Thoracic aorta (tissue), 2 donors: ENCODE measurements at places on chromosomes 5 and 9.

GRCh38 chr9:107883496-107884124 lies 394.0 kb upstream of the KLF4 start:
- DNase-seq = no peak

DNA sequence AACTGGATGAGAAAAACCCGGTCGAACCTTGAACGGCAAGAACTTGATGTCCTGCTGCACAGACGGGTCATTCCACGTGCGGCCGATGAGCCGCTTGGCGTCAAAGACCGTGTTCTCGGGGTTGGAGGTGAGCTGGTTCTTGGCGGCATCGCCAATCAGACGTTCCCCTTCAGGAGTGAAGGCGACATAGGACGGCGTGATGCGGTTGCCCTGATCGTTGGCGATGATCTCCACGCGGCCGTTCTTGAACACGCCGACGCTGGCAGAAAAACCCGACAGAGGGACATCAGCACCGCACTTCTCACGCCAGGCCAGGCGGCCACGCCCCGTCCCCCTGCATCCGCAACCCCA lies 519 bp downstream of the HSPA5 start:
- DNase-seq = no peak

- DNase-seq = no peak
These were observed 115.4 kb downstream of the SLC25A46 start for GRCh38 chr5:110854200-110854599.

DNA sequence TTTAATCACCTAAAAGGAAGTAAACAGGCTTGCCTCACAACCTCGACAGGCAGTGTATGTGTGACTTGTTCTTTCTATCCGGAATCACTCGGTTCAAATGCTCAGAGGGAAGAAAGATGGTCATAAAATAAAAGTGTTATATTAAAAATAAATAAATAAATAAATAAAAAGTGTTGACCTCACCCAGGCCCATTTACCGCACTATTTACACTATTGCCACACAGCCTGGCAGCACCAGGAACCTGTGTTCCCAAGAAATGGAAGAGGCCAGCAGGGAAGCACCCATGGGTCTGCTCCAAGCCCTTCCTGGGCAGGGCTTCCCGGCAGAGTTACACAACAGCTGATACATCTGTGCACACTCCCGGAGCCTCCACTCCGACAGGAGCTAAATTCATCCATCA lies 127.9 kb downstream of the EFNA5 start:
- peak; percentile 50 for DNase-seq

GRCh38 chr5:157400741-157401495 lies 59.1 kb upstream of the NIPAL4 start:
- no peak for DNase-seq

DNA sequence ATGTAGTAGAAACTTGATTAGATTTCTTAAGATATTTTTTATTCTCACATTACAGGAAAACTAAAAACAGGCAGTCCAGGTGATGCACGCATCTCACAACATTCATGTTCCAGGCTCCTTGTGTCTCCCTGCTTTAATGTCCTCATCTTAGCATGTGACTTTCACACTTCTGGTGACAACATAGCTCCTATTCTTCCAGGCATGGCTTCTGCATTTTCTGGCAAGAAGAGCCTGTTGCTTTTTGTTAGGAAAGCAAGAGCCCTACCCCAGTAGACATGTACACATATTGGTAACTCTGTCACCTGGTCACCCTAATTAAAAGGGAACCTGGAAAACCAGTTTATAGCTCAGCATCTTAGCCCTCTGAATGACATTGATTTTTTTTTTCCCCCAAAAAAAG lies 92.5 kb downstream of the PPIC start:
- DNase-seq = no peak

DNA sequence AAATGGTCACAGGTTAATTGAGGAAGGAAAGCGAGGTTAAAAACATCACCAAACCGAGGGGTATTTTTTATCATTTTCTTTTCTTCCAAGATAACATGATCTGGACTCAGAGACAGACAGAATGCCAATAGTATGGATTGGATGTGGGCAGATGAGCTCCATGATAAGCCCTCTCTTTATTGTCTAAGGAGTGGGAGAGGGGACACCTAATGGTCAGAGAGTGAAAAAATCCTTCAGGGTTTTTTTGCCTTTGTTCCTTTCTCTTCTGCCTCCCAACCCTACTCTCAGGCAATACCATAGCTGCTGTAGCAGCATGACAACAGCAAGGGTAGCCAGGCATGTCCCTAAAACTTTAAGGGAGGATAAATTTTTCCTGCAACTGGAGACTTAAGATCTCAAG lies 94.7 kb downstream of the DIRAS2 start:
- no peak for DNase-seq

DNA sequence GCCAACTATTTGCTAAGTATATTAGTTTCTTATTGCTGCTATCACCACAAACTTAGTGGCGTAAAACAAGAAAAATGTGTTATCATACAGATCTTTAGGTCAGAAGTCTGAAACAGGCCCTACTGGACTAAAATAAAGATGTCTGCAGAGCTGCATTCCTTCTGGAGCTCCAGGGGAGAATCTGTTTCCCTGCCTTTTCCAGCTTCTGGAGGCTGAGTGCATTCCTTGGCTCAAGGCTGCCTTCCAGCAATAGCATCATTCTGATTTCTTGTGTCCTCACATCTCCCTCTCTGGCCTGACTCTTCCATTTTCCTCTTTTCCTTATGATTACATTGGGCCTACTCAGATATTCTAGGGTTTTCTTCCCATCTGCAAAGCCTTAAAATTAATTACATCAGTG lies 15.9 kb downstream of the MAN2A1 start:
- no peak for DNase-seq

DNA sequence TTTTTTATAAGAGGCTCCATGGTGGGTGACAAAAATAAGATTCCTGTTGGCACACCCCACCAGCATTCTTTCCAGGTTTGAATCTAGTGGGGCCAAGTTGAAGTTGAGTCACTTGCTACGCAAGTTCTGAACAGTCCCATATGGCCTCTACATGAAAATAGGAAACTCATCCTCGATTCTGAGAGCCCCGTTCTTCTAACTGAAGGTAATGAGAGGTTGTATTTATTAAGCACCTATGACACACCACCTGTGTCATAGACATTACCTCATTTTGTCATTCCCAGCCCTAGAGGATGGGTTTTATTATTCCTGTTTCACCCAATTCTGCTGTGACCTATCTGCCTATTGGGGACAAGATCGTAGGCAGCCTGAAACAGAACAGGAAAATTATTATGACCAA lies 131.7 kb downstream of the ACTL7B start:
- no peak for DNase-seq

DNA sequence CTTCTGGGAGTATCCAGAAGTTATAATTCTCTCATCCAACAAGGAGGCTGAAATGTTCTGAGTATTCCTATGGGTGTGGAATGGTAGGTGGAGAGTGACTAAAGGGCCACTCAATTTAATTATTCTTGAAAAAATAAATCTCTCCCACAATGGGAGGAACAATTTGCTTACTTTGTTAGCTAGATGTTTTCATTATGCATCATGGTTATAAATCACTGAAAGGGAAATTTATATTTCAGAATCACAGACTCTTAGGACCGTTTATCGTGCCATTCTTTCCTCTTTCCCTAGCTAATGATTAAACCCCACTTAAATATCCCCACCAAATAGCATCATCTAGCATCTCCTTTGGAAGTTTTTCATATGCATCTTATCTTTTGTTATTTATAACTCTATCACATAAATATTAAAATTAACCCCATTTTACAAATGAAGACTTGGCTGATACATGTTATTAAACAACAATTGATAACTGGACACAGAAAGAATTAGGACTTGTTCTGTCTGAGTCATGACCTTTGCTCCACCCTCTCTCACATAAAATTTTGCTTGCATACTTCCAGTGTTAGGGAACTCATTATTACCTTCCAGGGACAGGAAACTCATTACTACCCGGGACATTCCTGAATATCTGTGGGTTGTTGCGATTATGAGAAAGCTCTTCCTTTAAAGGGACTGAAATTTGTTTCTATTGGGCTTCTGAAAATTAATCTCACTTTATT lies 94.9 kb upstream of the NMUR2 start:
- DNase-seq = no peak

DNA sequence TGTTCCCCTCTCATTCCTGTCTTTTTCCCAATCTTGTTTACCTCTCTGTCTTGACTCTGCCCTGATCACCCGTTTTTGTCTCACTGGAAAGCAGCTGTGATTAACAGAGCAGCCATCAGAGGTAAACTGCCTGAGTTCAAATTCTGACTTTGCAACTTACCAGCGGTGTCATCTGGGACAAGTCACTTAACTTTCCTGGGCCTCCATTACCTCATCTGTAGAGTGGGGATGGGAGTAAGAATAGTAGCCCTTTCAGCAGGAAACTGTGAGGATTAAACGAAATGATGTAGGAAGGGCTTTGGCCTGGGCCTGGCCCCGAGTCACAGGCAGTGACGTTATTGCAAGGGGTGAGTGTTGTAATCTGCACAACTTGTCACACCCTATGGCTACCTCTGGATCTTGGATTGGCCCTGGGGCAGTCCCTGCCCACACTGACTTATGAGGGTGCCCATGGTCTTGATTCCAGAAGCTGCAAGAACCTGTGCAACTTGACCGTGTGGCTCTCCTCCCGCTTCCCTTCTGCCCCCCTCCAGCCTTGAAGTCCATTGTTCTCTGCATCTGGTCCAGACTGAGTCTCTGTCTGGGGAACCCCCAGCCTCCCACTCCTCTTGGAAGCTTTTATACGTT lies 657 bp upstream of the PCDH12 start:
- DNase-seq = no peak

DNA sequence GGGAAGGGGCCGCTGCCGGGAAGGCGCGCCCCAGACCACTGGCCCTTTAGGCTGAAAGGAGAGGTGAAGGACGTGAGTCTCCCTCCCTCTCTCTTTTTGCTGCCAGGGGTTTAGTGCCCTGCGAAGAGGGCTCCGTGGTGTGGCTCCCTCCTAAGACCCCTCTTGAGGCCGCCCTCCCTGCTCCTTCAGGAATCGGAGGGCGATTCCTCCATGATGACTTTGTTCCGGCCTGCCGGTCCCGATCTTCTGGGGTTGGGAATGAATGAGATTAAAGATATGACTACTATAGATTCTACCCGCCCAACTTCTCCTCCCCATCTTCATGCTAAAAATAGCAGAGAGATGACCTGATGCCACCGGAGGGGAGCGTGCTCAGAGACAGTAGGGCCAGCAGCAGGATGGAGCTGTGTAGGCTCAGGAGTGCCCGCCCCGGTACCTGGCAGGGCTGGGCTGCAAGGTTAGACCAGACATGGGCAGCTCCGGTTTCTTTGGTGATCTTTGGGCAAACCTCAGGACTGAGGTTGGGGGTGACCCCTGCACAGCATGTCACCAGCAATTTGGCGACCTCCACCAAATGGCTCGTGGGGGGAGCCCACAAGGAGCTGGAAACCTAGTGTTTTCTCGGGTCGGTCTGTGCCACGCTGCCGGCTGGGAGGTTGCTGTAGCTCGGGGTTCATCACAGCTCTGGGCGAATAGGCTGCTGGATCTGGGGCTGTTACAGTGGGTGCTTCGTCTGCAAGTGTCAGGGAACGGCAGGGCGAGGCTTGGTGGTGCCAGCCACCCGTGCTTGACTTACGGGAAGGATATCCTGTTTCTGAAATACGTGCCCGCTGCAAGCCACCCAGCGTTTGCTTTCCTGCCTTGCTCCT lies 1.7 kb downstream of the OLFM1 start:
- DNase-seq = no peak

GRCh38 chr5:87300744-87301143 lies 33.1 kb downstream of the RASA1 start:
- peak; percentile 48 for DNase-seq

GRCh38 chr5:10741661-10742060 lies 19.4 kb downstream of the DAP start:
- no peak for DNase-seq

- no peak for DNase-seq
These were observed 575.3 kb upstream of the MEF2C start for GRCh38 chr5:89458332-89458656.

GRCh38 chr5:128350705-128351104 lies 187.3 kb downstream of the FBN2 start:
- no peak for DNase-seq

GRCh38 chr9:76785501-76785900 lies 21.3 kb downstream of the PCA3 start:
- DNase-seq = no peak

GRCh38 chr9:132214027-132214622 lies 52.3 kb downstream of the NTNG2 start:
- DNase-seq = peak; percentile 57

- no peak for DNase-seq
These were observed 138.1 kb upstream of the TLE4 start for GRCh38 chr9:79433703-79434102.

- no peak for DNase-seq
These were observed 351.8 kb upstream of the ADAMTSL1 start for GRCh38 chr9:18122171-18122570.

GRCh38 chr5:75368391-75368790 lies 31.4 kb downstream of the HMGCR start:
- no peak for DNase-seq

GRCh38 chr9:2720179-2720654 lies 2.9 kb downstream of the KCNV2 start:
- DNase-seq = no peak

DNA sequence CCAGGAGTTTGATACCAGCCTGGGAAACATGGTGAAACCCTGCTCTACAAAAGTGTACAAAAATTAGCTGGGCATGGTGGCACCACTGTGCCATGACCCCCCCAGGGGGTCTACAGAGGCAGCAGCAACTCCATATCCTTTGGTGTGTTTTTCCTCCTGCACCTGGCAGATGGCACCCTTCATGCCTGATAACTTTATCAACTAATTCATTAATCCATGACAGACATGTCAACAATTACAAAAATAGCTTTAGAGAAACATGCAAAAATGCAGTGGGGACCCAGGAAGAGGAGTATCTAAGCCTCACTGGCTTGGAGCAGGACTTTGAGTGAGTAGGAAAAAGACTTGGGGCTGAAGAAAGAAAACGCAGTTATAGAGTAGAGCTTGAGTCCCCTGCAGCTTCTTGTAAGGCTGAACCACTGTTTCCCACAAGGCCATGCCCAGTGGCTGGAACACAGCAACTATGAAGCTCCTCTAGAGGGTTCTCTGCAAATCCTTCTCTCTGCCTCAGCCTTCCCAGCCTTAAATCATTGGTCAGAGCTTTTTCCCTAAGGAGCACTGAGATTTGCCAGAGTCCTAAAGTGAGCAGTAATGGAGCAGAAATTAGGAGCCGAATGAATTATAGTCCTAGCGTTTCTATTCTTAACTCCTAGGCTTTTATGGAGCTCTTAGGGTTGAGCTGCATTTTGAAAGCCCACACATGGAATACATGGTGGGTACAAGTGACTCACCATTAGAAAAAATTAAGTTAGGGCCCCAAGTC lies 25.5 kb upstream of the B4GALT1 start:
- DNase-seq = no peak

GRCh38 chr9:85199866-85200495 lies 530.5 kb downstream of the NTRK2 start:
- DNase-seq = no peak

DNA sequence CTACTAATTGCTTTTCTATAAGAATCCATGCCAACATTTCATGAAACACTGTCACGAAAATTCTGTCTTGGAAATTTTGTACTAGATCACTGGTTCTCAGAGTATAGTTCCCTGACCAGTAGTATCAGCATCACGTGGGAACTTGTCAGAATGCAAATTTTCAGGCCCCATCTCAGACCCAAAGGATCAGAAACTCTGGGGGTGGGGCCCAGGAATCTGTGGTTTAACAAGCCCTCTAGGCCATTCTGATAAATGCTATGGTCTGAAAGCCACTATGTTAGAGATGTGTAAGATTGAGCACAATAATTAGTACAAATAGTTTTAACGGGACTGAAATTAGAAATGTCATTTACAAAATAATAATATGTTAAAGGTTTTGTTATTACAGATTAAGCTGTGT lies 615.7 kb upstream of the ARRDC3 start:
- no peak for DNase-seq

- DNase-seq = no peak
These were observed 60.1 kb upstream of the ITGA1 start for GRCh38 chr5:52727576-52727975.

- DNase-seq = no peak
These were observed 52.4 kb upstream of the PPARGC1B start for GRCh38 chr5:149677731-149678130.
